MCF 10A (cell line): ENCODE measurements at places on chromosomes 2 and 18.

- no peak for DNase-seq
Observed at GRCh38 chr18:74525741-74526140, 8.6 kb upstream of the CNDP1 start.

- DNase-seq: peak; percentile 35
Observed at GRCh38 chr2:175025946-175026345, 20.8 kb upstream of the CHN1 start.

DNA sequence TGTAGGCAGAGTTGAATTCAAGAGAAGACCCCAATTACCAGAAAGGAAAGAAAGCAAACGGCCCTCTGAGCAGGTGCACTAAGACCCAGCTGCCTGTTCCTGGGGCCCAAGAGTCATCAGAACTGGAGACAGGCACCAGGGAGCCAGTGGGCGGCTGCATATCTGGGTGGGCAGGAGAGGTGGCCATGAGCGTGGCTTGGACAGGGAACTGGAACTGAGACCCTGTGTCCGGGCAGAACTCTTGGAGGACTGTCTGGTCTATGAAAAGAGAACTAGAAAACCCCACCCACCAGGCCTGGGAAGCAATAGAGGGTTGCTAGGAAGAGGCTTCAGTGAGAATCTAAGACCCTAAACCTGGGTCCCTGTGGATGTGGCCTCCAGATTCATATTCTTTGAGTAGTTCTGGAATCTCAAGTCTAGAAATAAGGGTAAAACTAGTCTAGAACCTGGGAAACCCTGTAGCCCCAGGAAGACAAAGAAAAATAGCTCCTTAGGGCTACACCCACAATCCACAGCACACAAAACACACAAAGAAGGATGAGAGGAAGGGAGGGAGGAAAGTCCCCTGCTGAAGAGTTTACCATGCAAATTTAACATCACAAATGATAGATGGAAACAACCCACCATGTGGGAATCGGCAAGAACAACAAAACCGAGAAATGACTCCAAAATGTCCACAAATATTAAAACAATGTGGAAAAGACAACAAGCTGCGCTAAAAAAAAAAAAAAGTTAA is 147.0 kb downstream of the HDAC4 start:
- DNase-seq: no peak

GRCh38 chr2:144517866-144518747 is 1.8 kb downstream of the ZEB2 start:
- DNase-seq: no peak

- peak; percentile 54 for DNase-seq
Observed at GRCh38 chr2:241223211-241224017, 34.9 kb downstream of the ANO7 start.

- DNase-seq: no peak
Observed at GRCh38 chr18:47172476-47172875, 3.7 kb downstream of the IER3IP1 start.

GRCh38 chr2:128635361-128635900 is 316.8 kb upstream of the HS6ST1 start:
- DNase-seq: peak; percentile 33

DNA sequence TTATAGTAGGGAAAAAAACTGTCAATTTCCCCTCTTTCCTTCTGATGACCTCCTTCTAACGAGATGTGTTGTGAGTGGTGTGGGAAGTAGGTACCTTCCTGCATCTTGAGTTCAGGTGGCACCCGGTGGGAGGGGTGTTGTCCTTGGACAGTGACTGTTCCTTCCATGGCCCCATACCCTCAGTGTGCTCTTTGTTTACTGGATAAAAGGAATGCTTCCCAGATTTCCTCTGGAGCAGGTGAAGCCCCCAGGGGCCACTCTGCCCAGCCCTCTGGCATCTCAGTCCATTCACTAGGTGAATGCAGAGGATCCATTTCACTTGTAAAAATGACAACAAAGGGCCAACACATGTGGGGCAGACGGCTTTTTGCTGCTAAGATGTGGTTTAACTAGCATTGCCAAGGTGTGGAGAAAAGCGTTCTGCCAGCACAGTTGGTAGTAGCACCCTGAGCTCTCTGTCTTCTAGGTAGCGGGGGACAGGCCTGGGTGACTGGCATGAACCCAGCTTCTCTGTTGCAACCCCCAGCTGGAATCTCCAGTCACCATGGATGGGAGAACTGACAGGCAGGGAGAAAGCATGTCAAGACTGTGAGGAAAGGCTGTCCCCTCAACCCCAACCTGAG is 6.9 kb downstream of the GDF7 start:
- DNase-seq: no peak

GRCh38 chr2:119710281-119710680 is 31.3 kb downstream of the TMEM177 start:
- DNase-seq: no peak

DNA sequence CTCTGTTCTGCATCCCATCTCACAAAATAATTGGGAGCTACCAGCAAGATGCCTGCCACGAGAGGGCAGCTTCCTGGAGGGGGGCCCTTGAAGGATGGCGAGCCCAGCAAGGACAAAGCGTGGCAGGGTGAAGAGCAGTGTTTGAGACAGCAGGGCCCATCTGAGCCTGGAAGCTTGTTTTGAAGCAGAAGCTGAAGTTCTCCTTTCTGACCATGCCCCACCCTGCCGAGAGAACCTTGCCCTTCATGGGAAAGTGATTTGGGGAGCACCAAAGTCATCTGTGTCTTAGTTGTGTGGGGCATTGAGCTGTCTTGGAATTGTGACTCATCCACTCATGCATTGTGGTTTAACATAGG is 216.3 kb downstream of the BCL11A start:
- DNase-seq: no peak

- no peak for DNase-seq
Observed at GRCh38 chr18:8399138-8399537, 210.1 kb upstream of the RAB12 start.

- no peak for DNase-seq
Observed at GRCh38 chr18:47558110-47558750, 306.8 kb upstream of the SKOR2 start.

DNA sequence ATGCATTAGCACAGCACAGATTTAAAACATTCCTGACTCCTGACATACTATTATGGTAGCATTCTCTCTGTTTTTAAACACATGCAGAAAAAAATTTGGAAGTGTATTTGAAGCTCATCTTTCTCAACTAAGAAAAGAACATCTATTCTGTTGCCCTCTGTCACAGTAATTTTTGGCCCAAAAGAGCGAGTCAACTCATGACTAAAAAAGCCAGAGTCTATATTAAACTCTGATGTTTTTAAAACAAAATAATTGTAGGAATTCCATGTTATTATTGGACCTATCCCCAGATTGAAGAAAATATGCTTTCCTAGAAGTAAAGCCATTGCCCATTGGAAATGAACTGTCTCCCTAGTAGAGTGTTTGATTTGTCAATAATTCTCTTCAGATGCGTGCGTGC is 96.7 kb downstream of the CRIM1 start:
- no peak for DNase-seq

DNA sequence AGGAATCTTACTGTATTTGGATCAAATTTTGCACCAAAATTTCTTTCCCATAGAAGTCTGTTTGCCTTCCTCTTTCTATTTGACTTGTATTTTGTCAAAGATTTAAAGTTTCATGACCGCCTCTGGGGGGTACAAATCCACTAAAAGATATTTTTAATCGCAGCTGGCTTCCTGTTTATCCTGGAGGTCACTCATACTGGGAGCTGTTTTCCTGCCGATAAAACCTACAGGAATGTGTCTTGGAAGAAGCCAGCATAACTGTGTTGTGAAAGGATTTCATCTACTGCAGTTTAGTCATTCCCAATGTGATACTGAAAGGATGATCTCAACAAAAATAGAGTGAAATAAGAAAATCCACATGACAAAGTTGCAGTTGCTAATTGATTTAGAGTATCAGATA is 184.0 kb downstream of the RIT2 start:
- DNase-seq: peak; percentile 59

DNA sequence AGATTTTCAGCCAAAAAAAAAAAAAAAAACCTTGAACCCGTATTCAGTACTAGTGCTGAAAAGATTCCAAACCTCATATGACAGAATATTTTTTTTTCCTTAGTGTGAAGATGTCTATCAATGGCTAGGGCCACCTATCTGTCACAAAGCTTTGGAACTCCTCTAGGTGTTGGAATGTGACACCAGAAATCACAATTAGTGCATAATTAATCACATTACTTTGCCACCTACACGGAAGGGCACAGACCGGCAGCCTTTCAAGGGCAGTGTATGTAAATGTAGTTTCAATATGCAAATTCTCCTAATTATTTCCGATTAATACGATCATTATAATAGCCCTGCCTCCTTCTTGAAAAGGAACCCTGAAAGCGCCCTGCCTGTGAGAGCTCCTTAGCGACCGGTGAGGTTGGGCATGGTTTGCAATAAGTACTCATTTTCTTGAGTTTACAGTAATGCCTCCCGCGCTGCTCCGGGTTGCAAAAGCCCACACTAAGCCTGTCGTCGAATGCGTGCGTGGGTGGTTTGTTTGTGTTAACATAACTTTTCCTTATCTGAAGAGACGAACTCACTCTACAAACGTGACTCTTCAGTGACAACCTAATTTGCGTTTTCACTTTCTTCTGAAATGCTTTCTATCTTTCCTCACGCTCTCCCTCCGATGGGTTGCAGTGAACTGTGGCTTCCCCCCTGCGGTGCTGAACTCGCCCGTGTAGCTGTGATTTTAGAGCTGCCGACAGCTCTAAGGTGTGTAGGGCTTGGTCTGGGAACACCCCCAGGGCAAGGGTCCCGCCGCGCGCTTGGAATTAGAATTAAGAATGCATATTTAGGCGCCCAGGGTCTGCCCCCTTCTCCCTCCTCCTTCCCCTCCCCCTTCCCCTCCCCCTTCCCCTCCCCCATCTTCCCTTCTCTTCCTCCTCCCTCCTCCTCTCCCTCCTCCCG is 765 bp upstream of the ID2 start:
- peak; percentile 69 for DNase-seq

- DNase-seq: no peak
Observed at GRCh38 chr2:179435566-179435965, 170.9 kb upstream of the SESTD1 start.

- DNase-seq: no peak
Observed at GRCh38 chr2:160609346-160609745, 115.7 kb upstream of the RBMS1 start.

- DNase-seq: no peak
Observed at GRCh38 chr18:48921305-48922225, 29.2 kb downstream of the SMAD7 start.

DNA sequence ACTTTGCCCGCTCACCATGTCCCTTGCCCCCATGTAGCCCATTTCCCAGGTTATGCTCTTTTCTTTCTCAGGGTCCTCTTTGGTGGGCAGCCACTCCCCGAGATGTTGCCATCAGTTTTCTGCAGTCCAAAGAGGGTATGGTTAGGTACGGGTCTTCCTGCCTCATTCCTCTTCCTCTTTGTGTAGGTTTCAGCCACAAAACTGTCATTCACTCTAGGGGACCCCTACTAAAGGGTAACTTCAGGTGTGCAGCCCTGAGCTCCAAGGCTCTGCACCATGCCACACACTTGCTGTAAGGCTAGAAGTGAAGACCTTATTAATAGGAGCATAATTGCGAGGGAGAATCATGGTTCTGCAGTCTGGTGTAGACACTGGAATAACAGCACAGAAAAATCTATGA is 99.8 kb upstream of the ZNF397 start:
- no peak for DNase-seq

DNA sequence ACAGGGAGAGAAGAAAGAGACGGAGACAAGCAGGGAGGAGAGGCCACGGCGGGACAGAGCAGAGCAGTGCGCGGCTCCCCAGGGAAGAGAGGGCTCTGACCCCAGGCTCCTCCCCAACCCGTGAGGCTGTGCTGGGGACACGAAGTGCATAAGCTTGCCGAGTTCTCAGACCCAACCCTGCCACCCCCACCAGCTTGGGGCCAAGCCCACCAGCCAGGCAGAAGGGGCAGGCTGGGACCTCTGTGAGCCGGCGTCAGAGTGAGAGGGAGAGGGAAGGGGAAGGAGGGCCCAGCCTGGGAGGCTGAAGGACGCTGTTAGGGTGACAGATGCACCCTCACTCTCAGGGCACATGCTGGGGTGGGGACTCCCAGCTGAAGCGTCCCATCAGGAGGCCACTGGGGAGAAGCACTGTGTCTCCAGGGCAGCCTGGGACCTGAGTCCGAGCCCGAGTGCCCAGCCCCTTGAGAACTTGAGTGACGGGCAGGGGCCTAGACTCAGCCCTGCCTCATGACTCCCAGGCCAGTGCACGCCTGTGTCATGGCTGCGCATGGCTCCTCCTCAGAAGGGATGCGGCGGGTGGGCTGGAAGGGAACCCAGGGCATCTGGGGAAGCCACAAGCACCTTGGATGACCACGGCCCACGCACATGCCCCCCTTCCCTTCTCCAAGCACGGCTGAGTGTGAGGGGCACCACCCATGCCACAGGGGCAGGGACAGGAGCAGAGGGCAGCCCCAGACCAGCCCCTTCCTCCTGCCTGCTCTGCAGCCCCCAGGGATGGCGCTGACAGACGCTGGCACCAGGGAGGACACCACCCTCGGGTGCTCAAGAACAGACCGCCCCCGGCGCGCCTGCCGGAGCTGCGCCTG is 31.0 kb downstream of the MTERF4 start:
- no peak for DNase-seq

- DNase-seq: peak; percentile 87
Observed at GRCh38 chr2:29123617-29124349, 8.6 kb downstream of the CLIP4 start.

- no peak for DNase-seq
Observed at GRCh38 chr2:26632624-26633185, 8.5 kb downstream of the CIB4 start.

GRCh38 chr2:170113168-170113894 is 64.6 kb upstream of the MYO3B start:
- DNase-seq: no peak

DNA sequence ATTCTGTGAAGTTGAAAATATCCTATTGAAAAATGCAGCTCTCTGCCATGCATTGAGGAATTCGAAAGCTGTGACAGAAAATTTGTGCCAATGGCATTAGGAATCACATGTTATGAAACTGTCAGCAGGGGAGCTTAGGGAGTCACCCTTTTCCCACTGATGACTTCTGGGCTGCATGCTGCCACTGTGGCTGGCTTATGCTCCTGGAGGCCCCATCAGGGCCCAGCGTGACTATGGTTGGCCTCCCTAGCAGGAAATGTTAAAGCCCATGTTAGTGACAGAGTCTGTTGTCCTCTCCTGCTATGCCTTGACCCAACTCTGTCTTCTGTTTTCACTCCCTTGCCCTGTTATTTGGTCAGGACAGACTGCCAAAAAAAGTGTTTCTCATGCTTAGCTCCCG is 139.5 kb upstream of the DAPL1 start:
- no peak for DNase-seq
